NCI-H82 (cell line): ENCODE measurements at places on chromosomes 1 and 21.

DNA sequence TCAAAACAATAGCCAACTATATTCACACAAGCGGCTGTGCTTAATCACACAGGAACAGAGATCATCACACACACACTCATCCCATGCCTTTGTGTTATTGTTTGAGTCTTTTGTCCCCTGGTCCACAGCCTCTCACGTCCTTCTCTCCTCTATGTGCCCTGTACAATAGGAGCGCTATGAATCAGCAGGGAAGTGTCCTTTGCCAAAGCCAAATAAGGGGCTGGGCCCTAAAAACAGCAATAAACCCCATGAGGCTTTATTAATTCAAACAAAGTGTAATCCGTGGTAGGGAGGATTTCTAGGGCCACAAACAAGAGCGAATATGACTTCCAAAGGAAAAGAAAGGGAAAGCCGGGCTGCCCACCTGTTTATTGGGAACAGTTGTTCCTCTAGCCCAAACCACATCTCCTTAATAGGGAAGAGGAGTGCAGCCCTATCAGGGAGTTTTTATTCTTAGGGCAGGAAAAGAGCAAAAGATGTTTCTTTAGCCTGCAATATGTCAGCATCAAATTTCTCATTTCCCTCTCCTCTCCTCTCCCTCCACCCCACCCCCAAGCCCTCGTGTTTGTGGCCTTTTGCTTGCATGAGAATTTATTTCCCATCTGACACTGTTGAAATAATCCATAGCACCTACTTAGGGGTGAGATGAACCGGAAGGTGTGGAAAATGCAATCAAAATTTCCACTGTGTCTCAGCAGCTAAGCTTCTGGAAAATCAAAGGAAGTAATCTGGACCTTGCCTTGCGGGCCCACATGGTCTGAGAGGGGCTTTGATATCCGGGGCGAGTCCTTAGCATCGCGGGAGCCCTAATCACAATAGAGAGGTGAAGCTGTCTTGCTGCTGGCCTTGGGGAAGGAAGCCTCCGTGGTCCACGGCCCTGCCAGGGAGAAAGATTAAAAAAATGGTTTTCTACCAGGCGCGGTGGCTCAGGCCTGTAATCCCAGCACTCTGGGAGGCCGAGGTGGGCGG, 45.3 kb upstream of the ITPKB start:
- DNase-seq: no peak

DNA sequence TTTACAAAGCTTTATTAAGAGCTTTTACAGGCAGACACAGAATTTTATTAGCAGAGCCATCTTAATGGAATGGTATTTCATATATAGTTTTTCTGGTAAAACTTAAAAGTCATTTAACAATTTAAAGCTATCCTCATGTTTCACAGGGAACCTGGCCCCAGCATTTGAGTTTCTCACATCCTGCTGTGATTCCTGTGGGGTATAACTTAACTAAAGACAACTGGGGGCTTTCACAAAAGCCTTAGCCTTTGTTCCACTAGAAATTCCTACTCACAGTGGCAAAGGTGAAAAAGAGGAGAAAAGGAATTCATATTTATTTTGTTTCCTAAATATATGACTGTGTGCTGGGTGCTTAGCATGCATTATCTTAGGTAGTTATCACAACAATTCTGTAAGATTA, 233.9 kb downstream of the DENND1B start:
- DNase-seq: no peak

DNA sequence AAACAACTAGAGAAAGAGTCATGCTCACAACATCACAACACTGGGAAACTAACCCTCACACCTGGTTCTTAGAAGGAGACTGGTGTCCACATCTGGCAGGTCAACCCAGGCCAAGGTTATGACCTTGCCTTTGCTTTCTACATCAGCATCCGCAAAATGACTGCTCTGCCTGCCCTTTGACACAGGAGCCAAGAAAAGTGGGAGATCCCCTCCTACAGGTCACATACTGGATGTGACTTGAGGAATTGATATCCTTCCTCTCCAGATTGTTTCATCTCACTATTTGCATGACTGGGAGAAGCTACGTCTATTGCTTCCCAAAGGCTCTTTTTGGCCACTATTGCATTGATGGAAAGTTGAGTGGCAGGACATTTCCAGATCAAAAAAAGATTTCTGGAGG, 115.5 kb downstream of the MIS18A start:
- DNase-seq: no peak

DNA sequence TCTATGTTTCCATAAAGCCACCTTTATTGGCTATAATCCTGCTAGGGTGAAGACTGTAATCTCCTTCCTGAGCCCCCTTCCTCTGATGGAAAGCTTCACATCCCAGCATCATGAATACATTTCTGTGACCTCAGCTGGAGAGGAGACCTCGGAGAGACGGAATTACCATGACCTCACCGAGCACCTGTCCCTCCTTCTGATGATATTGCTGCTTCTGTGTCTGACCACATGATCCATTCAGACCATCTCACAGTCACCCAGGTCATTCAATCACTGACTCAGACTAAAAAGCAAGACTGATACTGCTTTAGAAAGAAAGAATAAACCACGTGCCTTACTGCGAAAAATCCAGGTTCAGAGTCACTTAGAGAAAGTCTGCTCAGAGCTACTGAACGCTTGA, 8.8 kb downstream of the KCND3 start:
- no peak for DNase-seq

GRCh38 chr1:8477983-8478362, 160.1 kb downstream of the SLC45A1 start:
- DNase-seq: no peak
